ENCODE measurements at places on chromosomes 1 and 21.
A peak's percentile ranks its signal among the peaks of the same experiment; 100 is the strongest.

- DNase-seq = no peak
These were observed 25.6 kb upstream of the SCCPDH start for GRCh38 chr1:246698466-246699094.

- peak; percentile 89 for DNase-seq
These were observed 29.2 kb downstream of the IPP start for GRCh38 chr1:45721207-45721606.

DNA sequence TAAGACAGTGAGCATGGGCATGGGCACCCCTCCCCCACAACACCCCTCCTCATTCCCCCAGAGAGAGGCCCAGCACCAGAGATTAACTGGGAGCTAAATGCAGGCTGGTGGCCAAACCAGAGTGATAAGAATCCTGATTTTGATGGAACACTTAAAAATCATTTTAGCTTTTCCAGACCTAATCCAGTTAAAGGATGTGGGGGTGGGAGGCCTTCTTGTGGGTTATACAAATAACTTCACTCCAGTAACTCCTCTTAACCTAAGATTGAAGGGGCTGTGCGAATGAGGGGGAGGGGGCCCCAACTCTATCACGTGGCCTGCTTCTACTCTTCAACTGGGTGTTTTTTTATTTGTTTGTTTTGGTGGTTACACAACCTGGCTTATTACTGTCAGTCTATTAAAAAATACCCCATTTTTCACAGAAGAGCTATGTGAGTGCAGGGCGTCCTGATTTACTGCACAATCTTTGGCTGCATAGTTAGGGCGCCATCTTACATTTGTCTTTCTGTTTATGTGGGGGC, 398.1 kb upstream of the LYPLAL1 start:
- no peak for DNase-seq

- DNase-seq = no peak
These were observed 79.2 kb downstream of the NTNG1 start for GRCh38 chr1:107220036-107220435.

GRCh38 chr1:86069757-86070145, 86.8 kb downstream of the COL24A1 start:
- DNase-seq = peak; percentile 2

GRCh38 chr21:43864313-43864961, 586 bp upstream of the AGPAT3 start:
- DNase-seq = peak; percentile 27

GRCh38 chr1:97451046-97451826, 469.6 kb downstream of the DPYD start:
- DNase-seq = no peak

- no peak for DNase-seq
These were observed 95.0 kb upstream of the NR5A2 start for GRCh38 chr1:199932462-199932861.

- DNase-seq = no peak
These were observed 314 bp downstream of the DPH5 start for GRCh38 chr1:101025283-101025656.

DNA sequence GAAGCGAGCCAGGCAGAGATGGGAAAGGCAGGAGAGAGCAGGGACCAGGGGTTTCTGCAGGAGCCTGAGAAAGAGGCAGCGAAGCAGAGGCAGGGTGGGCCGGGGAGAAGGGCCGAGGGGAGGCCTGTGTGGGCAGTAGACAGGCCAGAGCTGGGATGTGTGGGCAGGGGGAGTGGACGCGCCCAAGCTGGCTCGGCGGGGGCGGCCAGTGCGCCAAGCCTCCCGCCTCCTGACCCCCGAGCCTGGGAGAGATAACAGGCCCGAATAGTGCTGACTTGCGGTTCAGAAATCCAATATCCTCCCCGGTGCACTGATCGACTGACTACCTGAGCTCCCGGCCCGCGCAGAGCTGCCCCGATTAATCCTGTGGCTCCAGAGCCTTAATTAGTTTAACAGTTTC, 41.9 kb downstream of the AHDC1 start:
- no peak for DNase-seq

GRCh38 chr1:194289569-194290266, 1103.3 kb upstream of the B3GALT2 start:
- DNase-seq = no peak

- DNase-seq = no peak
These were observed 304.7 kb downstream of the DUSP10 start for GRCh38 chr1:221437171-221437570.

DNA sequence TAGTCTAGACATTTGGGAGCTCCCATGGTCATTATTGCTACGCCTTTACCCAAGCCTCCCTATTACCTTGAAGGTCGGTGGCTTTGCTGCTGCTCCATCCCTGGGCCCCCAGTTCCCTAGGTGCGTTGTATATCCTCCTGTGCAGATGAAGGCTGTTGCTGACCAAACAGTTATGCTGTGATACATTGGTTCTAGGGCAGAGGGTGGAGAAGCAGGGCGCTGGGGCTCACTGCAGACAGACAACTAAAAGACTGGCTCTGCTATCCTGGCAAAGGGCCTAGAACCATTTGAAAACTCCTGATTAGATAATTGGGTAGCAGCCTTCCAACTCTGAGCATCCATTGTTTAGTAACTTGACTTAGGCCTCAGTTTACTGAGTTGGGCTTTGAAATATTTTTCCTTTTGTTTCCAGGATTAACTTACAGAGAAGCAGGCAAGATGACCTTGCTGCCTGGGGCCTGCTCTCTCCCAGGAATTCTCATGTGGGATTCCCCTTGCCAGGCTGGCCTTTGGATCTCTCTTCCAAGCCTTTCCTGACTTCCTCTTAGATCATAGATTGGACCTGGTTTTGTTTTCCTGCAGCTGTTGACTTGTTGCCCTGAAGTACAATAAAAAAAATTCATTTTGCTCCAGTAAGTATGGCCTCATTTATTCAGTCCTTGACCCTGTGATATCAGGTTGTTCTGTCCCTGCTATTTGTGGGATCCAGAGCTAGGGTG, 15.5 kb downstream of the CHI3L2 start:
- DNase-seq = no peak

DNA sequence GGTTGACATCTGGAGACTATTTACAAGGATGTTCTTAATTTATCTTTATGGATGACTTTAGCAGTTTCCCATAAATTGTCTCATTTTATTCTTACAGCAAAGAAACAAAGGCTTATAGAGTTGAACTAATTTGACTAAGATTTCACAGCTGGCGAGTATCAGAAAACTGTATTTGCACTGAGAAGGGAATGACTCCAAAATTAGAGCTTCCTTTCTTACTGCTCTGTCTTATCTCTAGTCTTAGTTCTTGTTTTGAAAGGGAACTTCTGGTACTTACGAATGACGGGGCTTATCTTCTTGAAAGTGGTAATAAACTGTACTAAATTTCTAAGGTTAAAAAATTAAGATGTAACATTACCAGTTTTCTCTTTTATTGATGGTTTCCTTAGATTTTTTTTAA, 13.6 kb downstream of the CNST start:
- DNase-seq = no peak

DNA sequence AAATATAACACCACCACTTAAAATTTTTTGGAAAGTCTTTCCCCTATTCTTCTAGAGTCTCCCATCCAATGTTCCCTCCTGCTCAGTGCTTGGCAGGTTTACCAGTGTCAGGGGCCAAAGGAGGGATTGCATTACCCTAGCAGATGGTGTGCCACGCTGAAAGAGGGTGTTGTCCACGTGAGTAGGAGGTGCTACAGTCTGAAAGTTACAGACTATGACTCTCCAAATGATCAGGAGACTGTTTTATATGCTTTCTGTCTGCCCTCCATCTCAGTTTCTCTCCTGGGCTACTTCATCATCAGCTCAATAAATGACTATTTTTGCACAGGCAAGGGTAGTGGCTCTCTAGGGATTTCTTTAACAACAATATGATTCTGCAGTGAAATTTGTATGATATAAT, 31.3 kb upstream of the ANGPTL7 start:
- DNase-seq = no peak

- DNase-seq = no peak
These were observed 2.7 kb downstream of the AGT start for GRCh38 chr1:230711245-230711644.

DNA sequence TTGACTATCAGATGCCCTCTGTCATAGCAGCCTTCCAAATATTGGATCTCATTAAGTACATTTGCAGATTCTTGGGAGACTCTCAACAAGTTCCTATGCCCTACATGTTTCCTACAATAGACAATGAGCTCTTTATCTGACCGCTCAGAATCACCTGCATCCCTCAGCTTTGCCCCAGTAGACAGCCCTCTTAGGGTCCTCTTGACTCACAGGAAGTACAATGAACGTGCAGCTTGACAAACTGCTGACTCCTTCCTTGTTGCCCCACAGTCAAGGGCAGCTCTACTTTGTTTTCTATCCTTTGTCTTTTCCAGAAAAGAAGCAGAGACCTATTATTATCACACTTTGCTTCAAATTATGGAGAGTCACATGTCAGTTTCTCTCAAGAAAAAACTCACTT, 27.6 kb downstream of the SLC44A5 start:
- no peak for DNase-seq

DNA sequence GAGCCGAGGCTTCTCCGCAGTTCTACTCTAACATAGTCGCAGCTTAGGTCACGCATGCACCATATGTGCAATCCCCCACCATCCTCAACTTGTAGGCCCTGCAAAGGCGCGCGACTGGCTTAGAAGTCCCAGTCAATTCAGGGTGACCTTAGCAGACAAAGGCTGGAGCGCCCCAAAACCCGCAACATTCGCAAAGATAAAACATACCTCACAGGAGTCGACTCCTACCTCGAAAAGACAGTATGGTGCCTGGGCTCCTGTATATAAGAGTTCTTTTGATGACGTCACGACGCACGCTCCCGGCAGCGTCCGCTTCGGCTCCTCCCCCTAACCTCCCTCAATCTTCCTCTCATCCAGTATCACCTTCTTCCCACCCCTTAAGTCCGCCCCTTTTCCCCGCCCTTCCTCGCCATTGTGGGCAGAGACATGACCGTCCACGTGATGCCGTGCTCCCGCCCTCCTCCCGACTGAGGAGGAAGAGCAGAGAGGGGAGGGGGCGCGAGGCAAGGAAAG, at the start of gene GAS5:
Gene GAS5, minus strand, starts transcription at position 237 of the 513 bp plus-strand sequence.
- peak; percentile 99 for DNase-seq

GRCh38 chr1:6505367-6506209, 14.1 kb upstream of the PLEKHG5 start:
- no peak for DNase-seq

GRCh38 chr1:24858277-24858676, 71.8 kb downstream of the RUNX3 start:
- no peak for DNase-seq

GRCh38 chr1:187383366-187383765, 554.6 kb downstream of the PLA2G4A start:
- no peak for DNase-seq

DNA sequence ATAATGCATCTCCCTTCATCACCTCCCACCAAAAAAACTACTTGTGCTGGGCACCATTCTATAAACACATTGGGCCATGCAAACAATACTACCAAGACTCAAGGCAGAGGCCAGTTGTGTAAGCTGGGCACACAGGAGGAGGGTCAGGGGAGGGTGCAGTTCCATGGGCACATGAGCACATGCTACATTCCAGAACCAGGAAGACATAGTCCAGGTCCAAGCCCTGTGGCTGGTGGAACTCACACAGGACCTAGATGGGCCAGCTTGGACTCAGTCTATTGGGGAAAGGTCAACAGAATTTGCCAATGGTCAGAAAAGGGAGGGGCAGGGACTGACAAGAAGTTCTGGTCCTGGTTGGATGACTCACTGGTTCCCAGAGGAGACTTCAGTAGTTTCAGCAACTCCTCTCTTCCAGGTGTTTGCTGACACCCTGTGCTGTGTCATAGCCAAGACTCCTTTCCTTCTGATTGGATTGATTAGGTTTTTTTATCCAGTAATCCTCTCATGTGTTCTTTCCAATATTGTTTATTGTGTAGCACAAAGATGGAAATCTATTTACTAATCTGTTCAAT, 249.7 kb downstream of the C1orf94 start:
- no peak for DNase-seq

- DNase-seq = no peak
These were observed 2.2 kb upstream of the CD1B start for GRCh38 chr1:158333405-158334155.

GRCh38 chr1:50427818-50428779, 4.9 kb upstream of the DMRTA2 start:
- DNase-seq = no peak

- no peak for DNase-seq
These were observed 13.3 kb upstream of the TTF2 start for GRCh38 chr1:117046781-117047180.

DNA sequence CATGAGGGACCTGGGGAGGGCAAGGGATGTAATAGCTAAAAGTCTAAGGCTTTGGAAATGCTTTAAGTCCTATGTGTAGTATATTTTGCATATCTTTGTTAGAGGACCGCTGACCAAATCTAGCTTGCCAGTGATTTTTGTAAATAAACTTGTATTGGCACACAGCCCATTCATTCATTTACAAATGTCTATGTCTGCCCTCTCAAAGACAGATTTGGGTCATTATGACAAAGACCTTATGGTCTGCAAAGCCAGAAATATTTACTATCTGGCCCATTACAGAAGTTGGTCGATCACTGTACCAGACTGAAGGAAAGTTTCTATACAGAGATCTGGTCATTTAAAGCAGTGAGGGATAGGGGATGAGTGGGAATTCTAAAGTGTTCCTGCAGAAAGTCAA, 120.1 kb upstream of the RAVER2 start:
- DNase-seq = no peak

- no peak for DNase-seq
These were observed 131.0 kb downstream of the TGFBR3 start for GRCh38 chr1:91754816-91755580.

DNA sequence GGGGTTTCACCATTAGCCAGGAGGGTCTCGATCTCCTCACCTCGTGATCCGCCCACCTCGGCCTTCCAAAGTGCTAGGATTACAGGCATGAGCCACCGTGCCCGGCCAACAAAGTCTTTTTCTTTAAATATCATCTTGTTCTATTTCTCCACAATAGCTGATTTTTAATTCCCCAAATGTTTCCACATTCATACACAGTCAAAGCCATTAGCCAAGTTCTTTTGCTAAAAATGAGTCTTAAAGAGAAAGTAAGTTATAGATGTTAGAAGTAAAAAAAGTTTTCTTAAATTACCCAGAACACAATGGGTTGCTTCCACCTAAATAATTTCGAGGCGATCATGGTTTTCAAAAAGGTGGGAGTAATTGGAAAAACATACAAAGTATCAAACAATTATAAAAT, 30.6 kb downstream of the C2CD2 start:
- no peak for DNase-seq

DNA sequence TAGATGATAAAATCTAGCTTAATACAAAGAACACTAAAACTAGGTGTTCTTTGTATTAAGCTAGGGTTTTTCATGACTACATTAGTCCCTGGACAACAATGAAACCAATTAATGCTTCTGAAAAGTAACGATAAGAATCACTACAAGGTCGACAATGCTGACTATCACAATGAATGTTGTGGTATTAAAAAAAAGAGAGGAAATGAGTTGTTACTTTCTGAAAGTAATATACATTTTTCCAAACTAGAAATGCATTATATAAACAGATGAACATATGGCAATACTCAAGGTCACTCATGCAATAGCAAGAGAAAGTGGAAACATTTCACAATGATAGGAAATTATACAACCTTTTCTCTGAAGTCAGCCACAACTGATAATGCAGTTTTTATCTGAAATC, 19.0 kb downstream of the DPH5 start:
- DNase-seq = no peak
